ENCODE measurements at places on chromosomes 12 and 14.
A peak's percentile ranks its signal among the peaks of the same experiment; 100 is the strongest.

DNA sequence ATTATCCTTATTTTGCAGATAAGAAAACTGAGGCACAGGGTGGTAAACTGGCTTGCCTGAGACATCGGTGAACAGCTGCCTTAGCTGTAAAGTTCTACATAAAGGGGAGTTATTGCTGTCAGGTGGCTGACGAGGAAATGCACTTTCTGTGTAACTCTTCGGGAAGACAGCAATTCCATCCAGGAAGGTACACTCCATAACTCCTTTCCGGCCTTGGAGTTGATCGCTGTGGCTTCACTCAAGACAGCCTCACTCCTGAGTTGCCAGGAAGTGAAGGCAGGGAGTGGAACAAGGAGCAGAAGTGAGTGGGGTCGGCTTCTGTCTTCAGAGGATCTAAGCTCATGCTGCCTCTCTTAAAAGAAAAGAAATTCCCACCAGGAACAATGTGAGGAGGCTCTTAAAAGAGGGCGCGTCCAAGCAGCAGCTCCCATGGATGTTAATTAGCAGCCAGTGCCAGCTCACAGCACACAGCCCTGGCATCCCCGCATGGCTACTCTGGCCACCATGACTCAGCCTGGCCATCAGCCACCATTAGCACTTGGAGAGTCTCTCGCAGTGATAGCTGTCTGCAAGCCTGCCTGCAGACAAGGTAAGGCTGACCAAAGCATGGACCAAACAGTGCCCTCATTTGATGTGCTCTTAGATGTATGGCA is 60.3 kb downstream of the NUAK1 start:
- peak; percentile 90 for DNase-seq

DNA sequence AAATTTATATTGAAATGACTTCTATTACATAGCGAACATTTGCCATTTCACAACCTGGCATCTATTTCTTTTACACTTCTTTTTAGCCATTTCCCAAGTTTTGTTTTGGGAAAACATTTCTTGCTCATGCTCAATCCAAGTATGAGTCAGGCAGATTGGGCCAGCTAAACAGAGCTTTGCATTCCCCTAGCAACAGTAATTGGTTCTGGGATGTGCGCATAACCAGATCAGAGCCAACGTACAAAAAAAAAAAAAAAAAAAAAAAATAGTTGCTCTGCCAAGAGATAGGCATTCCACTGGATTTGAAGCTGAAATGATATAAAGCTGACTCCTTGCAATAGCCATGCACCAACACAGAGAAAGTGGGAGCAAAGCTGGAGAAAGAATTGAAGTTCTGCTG is 37.5 kb downstream of the PLCZ1 start:
- DNase-seq = peak; percentile 11

DNA sequence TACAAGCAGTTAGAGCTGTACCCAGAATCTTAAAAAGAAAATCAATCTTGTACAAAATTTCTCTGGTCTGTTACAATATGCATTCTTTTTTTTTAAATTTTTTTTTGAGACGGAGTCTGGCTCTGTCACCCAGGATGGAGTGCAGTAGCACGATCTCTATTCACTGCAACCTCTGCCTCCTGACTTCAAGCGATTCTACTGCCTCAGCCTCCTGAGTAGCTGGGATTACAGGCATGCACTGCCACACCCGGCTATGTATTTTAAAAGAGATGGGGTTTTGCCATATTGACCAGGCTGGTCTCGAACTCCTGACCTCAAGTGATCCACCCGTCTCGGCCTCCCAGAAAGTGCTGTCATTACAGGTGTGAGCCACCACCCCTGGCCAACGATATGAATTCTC is 4.1 kb downstream of the FBXO33 start:
- no peak for DNase-seq

GRCh38 chr12:53381731-53382630 is 2.0 kb downstream of the SP1 start:
- peak; percentile 68 for DNase-seq

GRCh38 chr14:65986041-65986440 is 500.1 kb upstream of the CCDC196 start:
- no peak for DNase-seq

DNA sequence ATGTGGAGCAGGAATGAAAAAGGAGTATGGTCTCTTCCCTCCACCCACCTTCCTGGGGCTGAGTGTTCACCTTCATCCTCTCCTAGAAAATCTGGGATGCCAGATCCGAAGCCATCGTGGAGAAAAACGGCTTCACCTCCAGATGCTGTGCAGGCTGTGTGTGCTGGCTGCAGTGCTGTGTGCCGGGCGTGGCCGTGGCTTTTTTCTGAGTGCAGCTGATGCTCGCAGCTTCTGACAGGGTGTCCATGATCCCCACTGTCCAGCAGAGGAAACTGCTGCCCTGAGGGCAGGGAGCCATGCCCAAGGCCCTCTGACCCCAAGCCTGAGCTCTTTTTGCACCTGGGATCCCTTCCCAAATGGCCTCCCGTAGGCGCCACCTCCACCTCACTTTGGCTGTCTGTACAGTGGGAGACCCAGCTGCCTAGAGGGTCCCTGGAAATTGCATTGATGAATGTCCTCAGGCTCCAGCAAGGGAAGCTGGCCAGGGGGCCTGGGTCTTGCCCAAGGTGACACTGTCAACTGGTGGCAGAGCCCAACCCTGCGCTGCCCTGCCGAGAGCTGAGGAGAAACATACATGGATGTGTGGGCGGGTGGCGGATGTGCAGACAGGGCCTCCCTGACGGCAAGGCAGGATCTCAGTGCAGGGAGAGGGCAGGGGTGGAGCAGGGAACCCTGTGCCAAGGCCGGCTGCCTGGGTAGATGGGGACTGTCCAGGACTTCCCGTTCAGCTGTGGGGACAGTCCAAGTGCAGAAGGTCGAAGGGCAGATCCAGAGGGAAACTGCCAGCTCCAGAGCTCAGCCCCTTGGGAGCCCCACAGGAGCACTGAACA is 53.3 kb downstream of the BEGAIN start:
- DNase-seq = no peak

DNA sequence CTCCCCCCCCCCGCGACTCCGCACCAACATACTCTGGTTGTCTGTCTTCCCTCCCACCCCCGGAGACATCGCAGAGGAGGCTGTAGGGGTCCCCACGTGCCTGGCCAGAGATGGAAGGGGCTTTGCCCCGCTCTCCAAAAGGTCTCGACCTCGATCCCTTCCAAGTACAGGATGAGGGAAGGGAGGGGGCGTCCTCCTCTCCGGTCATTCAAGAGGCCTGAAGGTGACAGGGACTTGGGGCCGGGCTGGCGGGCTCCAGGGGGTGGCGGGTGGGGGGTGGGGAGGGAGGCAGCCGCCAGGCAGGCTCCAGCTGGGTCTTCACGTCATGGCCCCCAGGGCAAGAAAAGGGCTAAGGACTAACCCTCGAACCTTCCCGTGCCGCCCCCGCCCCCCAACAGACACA is 15.1 kb downstream of the TBX3 start:
- no peak for DNase-seq

GRCh38 chr12:10661338-10661737 is 12.5 kb downstream of the STYK1 start:
- no peak for DNase-seq

- DNase-seq = no peak
Measured at GRCh38 chr12:92192360-92192759, 46.7 kb upstream of the BTG1 start.

DNA sequence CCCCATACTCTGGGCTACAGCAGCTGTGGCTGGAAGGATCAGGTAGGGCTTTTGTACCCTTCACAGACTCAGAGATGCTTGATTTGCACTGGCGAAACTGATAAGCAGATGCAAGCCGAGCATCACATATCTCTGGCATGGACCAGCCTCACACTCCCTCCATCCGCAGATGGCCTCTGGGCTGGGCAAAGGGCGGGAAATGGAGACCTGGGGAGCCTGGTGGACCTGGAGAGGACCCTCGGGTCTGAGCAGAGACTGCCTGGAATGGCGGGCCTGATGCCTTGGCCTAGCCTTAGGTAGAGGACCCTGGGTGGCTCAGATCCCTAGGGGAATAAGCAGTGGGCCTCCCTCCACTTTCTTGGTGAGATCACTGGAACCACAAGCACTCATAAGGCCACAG is 53.2 kb downstream of the GALNT16 start:
- no peak for DNase-seq

GRCh38 chr14:22531451-22532344 is 57.3 kb downstream of the DAD1 start:
- DNase-seq = no peak

DNA sequence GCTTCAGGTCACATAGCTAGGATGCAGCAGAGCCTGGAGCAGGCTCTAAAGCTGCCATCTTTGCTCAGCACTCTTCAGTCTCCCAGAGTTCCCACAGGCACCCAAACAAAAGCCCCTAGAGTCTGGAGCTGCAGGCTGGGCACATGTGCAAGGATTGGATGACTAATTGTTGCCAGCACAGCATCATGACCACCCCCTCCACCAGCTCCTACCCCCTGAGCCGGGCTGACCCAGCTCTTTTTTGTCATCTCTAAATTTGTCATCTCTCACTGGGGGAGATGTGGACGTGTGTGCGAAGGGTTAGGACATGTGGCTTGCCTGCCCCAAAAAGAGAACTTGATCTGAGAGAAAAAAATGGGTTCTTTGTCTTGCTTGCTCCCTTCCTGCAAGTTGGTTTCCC is 4.3 kb upstream of the MMP19 start:
- DNase-seq = no peak

DNA sequence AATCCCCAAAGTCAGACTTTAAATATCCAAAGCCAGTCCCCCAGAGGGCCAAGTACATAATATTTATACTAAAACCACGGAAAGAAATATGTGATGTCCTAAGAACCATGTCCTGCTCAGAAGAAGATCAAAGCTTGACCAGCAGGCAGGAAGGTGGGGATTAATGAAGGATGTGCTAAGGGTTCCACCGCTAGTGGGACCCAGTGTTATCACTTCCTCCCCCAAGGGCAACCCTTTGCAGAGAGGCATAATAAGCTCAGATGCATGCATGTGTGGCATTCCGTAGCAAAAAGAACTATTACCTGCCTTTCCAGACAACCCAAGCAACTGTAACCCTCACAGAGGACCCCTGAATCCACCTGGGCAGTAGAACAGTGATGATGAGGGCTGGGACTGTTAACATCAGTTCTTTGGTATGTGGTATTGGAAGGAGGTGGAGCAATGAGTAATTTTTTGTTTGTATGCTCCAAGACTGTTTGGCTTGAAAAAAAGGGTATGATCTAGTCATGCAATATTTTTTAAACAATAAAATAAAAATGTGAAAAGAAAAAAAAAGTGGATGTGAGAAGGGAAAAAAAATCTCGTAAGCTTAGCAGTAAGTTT is 71.7 kb upstream of the ETV6 start:
- no peak for DNase-seq

- no peak for DNase-seq
Measured at GRCh38 chr12:116373572-116374206, 96.2 kb upstream of the MED13L start.

DNA sequence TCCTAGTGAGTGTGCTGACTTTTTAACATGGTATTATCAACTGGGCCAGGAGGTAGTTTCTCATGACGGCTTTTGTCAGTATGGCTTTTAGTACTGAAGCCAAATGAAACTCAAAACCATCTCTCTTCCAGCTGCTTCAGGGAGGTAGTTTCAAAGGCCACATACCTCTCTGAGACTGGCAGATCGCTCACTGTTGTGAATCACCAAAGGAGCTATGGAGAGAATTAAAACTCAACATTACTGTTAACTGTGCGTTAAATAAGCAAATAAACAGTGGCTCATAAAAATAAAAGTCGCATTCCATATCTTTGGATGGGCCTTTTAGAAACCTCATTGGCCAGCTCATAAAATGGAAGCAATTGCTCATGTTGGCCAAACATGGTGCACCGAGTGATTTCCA is 141.1 kb downstream of the HMGA2 start:
- no peak for DNase-seq

DNA sequence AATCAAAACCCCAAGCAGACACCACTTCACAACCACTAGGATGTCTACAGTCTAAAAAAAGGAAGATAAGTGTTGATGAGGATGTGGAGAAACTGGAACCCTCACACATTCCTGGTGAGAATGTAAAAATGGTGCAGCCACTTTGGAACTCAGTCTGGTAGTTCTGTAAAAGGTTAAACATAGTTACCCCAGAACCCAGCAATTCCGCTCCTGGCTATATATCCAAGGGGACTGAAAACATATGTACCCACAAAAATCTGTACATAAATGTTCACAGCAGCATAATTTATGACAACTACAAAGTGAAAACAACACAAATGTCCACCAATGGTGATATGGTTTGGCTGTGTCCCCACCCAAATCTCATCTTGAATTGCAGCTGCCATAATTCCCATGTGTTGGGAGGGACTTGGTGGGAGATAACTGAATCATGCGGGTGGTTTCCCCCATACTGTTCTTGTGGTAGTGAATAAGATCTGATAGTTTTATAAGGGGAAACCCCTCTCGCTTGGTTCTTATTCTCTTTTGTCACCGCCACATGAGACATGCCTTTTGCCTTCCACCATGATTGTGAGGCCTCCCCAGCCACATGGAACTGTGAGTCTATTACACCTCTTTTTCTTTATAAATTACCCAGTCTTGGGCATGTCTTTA is 46.8 kb downstream of the PRKAB1 start:
- DNase-seq = no peak

DNA sequence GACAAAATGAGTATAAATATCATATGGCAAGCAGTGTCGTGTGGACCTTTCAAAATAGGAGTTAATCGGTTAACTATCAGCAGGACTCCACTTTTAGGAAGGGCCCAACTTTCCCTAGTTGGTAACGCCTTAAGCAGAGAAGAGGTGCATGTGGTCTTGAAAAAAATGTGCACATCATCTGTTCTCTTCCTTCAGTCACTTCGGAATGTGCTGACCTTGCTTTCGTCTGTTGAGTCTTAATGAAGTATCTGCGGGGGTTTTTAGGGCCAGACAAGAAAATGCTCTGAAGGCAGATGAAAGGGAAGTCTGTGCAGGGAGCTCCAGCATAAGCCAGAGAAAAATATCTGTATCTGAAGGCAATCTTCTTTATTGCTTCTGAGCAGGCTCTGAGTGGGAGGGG is 185.2 kb downstream of the AEBP2 start:
- DNase-seq = no peak

DNA sequence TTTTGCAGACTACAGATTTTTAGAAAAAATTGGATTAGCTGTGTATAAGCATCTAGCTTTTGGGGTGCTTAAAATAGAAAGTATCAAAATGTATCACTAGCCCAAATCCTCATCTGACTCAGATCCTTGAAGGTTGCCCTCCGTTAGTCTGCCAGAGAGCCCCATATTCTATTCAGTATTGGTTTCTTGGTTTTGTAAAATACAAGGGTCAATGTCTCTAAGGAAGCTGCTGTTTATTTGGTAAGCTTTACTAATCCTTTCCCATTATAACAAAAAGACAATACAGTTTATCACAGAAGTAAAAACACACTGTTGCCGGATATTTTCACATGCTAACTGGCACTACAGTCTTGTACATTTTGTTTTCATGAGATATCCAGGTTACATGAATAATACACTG is 92.8 kb upstream of the PTHLH start:
- DNase-seq = no peak
